PC-9 (cell line): ENCODE measurements at places on chromosomes 5 and 9. TPM values are rescaled to one million over a fixed set of nuclear protein-coding genes. Genes with fewer than 3 reads are reported as not detected.

Gene FOXI1
- not detected in 2 replicates for total RNA-seq

Gene THBS4
- 6.6 and 8.1 TPM in 2 replicates for total RNA-seq

Gene PTBP3
- total RNA-seq = 75.9 and 141 TPM in 2 replicates

Gene HNRNPA0
- total RNA-seq = 27.8 and 32.2 TPM in 2 replicates

Gene PNPLA7
- total RNA-seq = 1.9 and 4.9 TPM in 2 replicates

Gene IL31RA
- total RNA-seq = 2.0 TPM in 2 replicates

Gene SURF4
- total RNA-seq = 199 and 233 TPM in 2 replicates

Gene DRD1
- total RNA-seq = not detected in 2 replicates

Gene IL9
- total RNA-seq = not detected in 2 replicates

Gene IFNA2
- not detected in 2 replicates for total RNA-seq

DNA sequence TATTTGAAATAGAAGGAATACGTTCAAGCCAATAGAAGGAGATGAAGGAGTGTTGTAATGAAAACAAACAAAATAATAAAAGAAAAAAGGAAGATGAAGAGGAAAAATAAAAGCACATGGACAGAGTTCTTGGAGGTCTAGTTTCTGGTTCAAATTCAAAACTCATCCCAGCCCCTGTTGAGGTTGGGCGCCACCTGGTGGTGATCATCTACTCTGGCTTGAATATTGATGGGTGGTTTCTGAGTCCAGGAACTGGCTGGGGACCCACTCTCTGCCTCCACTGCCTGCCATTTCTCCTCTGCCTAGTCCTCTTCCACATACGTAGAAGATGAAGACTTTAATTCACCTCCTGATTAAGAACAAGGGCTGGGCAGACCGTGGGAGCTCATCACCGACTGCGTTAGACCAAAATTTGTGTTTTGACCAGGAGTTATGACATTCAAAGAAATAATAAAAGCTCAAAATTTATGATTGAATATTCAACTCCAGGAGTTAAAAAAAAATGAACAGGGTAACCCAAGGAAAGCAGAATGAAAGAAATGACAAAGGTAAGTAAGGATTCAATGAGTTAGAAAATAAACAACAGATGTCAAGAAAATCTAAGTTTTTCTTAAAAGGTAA, 99.0 kb upstream of the SLC1A3 start:
- peak; percentile 52 for DNase-seq

GRCh38 chr9:79829566-79830302, 258.0 kb downstream of the TLE4 start:
- DNase-seq = no peak

GRCh38 chr9:104118916-104119315, 24.8 kb downstream of the SMC2 start:
- no peak for DNase-seq

GRCh38 chr9:135166565-135166964, 79.1 kb downstream of the OLFM1 start:
- DNase-seq = no peak

GRCh38 chr9:105531530-105531929, 26.4 kb upstream of the FKTN start:
- DNase-seq = no peak

GRCh38 chr5:35369965-35370790, 139.9 kb upstream of the PRLR start:
- DNase-seq = no peak

- DNase-seq = no peak
Measured at GRCh38 chr9:98925956-98926355, 17.8 kb upstream of the COL15A1 start.

- DNase-seq = no peak
Measured at GRCh38 chr9:106981396-106982287, 118.7 kb downstream of the ZNF462 start.

DNA sequence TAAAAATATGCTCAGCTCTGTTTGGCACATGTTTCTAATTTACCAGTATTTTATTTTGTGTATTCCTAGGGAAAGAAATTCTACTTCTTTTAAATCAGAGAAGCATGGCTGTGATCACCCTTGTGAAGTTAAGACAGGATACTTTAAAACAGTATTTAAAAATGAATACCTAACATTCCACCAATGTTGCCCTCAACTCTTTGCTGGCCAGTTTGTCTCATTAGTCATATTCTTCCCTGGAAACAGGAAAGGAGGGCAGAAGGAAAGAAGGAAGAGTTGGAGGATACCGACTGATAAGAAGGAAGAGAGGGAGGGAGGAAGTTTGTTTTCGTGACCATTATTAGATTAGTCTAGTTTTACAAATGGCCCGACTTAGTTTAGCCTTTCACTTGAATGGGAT, 137.4 kb downstream of the PLK2 start:
- no peak for DNase-seq

DNA sequence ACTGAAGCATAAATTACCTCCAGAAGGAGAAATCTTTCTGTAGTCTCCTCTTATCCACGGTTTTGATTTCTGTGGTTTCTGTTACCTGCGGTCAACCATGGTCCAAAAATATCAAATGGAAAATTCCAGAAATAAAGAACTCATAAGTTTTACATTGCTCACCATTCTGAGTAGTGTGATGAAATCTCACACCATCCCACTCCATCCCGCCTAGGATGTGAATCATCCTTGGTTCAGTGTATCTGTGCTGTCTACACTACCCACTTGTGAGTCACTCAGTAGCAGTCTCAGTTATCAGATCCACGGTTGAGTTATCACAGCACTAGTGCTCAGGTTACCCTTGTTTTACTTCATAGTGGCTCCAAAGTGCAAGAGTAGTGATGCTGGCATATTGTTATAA, 371.2 kb downstream of the NFIB start:
- DNase-seq = peak; percentile 2

DNA sequence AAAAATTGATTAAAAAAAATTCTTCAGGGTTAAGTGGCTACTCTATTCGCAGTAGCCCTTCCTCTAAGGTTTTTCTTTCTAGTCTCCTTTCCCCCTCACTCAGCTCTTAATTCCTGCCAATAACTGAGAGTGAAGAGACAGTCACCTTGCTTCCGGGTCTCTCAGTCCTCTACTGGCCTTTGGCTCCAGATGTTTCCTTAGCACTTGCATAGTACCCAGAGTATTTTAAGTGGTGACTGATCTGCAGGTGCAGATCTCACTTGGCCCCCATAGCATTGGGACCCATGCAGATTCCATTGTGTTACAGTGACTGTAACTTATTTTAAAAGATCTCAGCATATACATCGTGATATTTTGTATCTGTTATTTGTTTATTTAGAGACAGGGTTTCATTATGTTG, 66.2 kb downstream of the GCNT1 start:
- no peak for DNase-seq

GRCh38 chr5:160970605-160971191, 118.7 kb upstream of the ATP10B start:
- DNase-seq = no peak

DNA sequence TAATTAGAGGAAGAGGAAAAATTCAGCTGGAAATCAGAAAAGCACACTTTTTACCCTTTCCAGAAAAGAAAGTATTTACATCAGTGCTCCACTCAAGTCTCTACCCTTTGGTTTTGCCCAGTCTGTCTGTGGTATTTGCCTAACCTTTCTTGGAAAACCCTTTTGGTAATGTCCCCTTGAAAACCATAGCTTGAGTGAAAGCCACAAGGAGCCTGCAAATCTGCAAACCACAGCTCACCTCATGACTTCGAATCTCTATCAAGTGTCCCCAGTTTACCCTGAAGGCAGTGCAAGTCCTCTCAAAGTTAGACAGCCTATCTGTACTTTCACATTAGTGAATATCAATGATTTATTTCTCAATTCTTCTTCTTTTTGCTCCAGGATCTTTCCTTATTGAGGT, 162.1 kb upstream of the TSLP start:
- DNase-seq = no peak

DNA sequence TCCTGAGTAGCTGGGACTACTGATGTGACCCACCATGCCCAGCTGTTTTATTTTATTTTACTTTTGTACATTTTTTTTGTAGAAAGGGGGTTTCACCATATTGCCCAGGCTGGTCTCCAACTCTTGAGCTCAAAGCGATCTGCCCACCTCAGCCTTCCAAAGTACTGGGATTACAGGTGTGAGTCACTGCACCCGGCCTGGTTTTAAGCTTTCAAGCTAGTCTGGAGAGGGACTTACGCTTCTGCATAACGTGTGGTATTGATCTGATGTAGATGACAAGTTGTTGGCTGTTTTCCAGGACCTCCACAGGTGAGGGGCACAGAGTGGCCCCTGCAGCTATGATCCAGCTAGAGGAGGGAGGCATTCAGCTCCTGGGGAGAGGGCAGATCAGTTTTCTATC, 6.8 kb upstream of the CCL21 start:
- no peak for DNase-seq

DNA sequence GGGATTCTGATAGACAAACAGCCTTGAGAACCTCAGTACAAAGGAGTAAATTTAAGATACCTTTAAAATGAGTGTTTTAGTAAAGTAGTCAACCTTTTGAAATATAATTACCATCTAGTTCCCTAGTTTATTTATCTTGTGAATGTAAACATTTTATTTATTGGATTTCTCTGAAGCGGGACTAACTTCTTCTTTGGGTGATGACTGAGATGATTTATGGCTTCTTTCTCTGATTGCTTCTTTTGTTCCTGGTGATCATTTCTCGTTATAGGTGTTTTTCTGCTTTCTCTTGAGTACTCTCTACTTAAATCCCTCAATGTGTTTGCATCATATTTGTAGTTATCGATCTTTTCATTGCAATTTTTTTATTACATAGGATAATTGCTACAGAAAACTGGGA, 33.2 kb downstream of the PRDM6 start:
- DNase-seq = no peak

GRCh38 chr9:111978616-111979015, 82.0 kb downstream of the UGCG start:
- no peak for DNase-seq

- no peak for DNase-seq
Measured at GRCh38 chr9:131669269-131670157, 70.4 kb downstream of the RAPGEF1 start.

DNA sequence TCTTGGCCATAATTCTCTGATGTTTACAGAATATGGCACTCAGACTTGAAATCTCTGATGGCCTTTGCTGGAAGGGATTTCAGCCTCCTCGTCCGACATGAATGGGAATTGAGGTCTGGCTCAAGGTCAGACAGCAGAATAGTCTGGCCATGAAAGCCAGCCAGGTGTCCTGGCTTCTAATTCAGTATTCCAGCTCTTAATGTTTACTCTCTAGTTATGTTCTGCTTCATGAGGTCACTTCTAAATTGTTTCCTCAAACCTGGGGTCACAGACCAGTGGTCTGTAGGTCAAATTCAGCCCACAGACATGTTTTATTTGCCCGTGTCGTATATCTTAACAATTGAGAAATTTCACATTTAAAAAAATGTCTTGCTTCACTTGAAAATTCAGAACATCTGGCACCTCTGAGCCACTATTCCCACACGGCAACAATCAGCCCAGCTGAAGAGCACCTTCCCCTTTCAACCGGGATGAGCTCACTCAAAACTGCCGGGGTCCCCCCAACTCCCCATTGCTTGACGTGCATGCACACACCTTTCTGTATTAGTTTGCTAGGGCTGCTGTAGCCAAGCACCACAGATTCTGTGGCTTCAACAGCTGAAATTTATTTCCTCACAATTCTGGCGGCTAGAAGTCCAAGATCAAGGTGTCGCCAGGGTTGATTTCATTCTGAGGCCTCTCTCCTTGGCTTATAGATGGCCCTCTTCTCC, 243.5 kb downstream of the ENC1 start:
- no peak for DNase-seq

DNA sequence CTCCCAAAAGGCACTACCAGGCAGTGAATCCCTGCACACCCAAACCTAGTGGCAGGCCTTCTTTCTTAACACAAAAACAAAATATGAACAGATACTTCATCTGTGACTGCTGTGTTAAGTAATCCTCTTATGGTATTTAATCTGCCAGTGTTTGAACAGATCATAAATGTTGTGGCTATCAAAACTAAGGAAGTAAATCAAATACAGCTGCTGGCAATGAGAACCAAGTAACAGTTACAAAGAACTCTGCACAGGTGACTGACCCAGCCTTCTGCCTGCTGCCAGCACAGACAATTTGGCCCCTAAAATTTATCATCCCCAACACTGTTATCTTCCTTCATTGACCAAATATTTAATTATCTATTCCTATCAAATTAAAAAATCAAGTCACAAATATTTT, 78.0 kb downstream of the GNAQ start:
- no peak for DNase-seq

GRCh38 chr5:72065751-72066255, 41.5 kb upstream of the MAP1B start:
- DNase-seq = no peak

- DNase-seq = no peak
Measured at GRCh38 chr5:157267761-157268480, 2.0 kb downstream of the CYFIP2 start.

DNA sequence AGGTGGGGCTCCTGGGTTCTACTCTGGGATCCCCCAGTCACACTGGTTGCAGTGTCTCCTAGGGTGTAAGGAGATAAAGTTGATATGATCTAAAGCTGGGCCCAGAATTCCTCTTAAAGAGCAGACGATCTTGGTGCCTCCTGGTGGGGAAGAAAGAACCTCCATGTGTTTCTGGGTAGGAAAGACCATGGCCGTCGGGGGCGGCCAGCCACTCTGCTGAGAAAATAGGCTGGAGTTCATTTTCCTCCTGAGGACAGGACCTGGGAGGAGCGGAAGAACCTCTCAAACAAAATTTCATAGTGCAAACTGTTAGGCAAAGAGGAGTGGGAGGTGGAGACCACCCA, 163.8 kb upstream of the TBC1D2 start:
- no peak for DNase-seq
